NCI-H2171 (cell line): ENCODE measurements at places on chromosomes 12 and 14.

- no peak for DNase-seq
Observed at GRCh38 chr14:33280646-33281045, 342.0 kb downstream of the NPAS3 start.

DNA sequence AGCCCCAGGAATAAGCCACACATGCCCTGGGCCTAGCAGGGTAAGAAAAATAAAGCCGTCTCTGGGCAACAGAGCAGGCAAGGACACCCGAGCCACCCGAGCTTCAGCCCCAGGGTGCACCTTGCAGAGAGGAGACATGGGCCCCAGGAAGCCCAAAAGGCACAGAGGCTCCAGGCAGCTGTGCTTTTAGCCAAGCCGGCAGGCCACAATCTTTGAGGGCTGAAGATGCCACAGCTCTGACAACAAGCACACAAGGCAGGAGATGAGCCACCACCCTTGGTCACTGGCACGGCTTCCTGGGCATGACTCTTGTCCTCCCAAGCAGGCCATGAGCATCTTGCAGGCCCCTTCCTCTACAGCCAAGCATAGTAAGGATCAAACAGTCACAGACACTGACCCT lies 86.3 kb downstream of the ITPK1 start:
- DNase-seq = no peak

- DNase-seq = no peak
Observed at GRCh38 chr12:45637706-45638105, 91.8 kb upstream of the ARID2 start.

GRCh38 chr14:76581592-76581991 lies 179.7 kb upstream of the VASH1 start:
- no peak for DNase-seq

- no peak for DNase-seq
Observed at GRCh38 chr12:49260166-49260565, 4.7 kb upstream of the TUBA1C start.

- DNase-seq = no peak
Observed at GRCh38 chr12:25253371-25254068, 2.8 kb upstream of the KRAS start.

- DNase-seq = no peak
Observed at GRCh38 chr12:69423037-69423905, 46.9 kb upstream of the FRS2 start.

DNA sequence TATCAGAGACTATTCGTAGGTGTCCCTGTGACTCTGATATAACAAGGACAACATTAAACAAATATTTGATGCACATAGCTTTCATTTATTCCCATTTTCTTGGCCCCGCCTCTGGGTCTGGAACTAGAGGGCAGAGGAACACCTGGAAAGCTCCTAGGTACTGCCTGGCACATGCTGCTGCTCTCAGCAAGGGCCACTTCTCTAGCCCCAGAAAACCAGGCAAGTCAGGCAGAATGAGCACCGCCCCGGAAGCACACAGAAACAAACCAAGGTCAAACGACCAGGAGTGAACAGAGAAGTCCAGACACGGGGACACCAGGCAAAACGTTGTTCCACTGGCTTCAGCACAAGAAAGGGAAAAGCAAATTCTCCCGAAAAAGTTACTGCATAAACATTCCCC lies 76.1 kb downstream of the TTC7B start:
- DNase-seq = no peak

GRCh38 chr12:124479680-124480468 lies 87.5 kb downstream of the NCOR2 start:
- no peak for DNase-seq

DNA sequence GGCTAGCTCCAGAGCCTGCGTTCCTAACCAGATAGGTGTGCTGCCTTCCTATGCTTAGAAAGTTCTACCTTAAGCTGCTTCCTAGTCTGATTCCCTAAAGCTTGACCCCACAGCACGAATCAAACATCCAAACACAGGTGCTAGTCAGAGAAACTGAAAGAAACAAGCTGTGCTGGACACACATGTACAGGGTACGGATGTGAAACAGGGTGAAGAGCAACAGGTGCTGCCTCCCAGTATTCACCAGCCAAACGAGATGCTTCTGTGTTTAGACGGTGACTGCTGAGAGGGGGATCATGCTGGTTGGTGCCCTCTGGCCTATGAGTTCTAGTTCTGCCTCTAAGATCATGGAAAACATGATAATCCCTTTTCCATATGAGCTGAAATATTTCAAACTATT lies 105.3 kb downstream of the GRIP1 start:
- DNase-seq = no peak
